ENCODE measurements at places on chromosomes 7 and 10.

DNA sequence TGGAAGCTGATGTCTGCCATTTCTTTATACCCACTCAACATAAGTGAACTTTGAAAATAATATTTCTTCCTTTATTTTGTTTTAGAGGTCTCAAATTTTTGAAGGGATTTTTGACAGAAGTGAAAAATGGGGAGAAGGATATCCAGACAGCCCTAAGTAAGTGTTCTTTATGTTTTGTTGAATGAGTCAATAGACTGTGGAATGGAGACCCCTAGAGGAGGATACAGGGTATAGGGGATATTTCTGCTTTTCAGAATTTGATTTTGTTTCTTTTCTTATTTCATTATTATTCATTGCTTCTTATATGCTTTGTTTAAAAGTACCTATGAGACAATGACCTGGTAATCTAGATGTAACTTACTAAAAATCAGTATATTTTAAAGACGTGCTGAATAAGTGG is 34.4 kb downstream of the PLEKHA8 start:
- DNase-seq = no peak

- DNase-seq = no peak
These were observed 1016.7 kb downstream of the REEP3 start for GRCh38 chr10:64537928-64538327.

GRCh38 chr10:98265403-98266378 is 2.3 kb downstream of the LOXL4 start:
- no peak for DNase-seq

DNA sequence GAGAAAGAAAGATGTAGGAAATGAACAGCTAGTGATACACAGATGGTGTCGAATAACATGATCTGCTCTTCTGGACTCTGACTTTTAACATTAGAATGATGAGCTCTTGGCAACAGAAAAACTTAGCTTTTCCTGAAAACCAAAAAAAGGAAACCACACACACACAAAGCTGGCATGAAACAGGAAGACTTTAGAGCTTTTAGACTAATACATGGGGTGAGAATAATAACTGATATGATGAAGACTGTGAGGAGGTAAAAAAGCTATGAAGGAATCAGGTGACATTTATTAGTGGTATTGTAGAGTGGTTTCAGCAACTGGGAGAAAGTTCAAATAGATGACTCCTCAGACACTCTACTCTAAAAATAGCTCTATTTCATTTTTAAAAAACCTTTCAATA is 491.9 kb downstream of the PARD3 start:
- no peak for DNase-seq

DNA sequence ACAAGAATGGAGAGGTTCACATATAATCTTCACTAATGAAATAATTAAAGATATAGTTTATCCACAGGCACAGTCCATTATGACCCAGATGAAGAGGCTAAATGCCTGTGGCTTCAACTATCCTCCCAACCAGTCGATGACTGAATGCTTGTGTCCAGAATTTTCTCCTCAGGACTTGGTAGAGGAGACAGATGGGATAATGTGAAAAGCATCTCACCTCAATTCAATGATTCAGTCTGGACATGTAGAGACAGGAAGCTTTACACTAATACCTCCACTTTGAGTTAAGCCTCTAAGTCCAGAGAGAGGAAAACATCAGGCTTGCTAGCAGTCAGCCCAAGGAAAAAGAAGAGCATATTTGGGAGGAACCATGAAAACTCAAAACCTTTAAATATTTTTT is 59.1 kb upstream of the COL1A2 start:
- no peak for DNase-seq

- no peak for DNase-seq
These were observed 87.4 kb upstream of the PIP4K2A start for GRCh38 chr10:22801785-22802184.

DNA sequence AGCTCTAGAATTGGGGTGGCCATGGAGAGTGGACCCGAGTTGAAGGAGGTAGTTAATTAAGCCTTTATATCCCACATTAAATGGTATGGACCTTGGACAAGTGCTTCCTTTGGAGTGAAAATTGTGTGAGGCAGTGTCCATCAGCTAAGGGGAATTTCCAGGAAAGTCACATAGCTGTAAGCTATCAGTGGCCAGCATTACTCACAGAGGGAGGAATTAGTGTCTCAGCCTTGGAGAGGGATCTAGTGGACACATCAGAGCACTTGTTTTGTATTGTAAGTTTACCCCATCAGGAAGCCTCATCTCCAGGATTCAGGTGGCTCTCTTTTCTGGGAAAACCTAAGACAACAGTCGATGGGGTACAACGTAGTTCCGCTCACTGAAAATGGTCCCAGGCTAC is 416.7 kb downstream of the TFEC start:
- no peak for DNase-seq

DNA sequence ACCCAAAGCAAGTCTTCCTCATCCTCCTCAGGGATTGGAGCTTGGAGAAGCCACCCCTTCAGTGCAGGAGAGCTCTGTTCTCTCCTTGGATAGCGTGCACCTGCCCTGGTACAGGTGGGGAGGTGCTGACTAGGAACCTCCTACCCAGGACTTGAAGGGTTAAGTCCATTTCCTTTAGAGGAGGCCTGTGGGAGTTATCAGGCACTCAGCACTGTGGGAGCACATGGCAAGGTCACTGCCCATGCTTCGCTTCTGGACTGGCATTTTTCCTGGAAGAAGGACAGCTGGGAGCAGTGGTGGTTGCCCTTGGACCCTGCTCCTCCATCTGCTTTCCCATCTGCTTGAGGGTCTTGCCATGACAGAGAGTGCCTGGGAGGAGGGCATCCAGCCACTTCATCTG is 142.8 kb downstream of the CXCL12 start:
- no peak for DNase-seq

DNA sequence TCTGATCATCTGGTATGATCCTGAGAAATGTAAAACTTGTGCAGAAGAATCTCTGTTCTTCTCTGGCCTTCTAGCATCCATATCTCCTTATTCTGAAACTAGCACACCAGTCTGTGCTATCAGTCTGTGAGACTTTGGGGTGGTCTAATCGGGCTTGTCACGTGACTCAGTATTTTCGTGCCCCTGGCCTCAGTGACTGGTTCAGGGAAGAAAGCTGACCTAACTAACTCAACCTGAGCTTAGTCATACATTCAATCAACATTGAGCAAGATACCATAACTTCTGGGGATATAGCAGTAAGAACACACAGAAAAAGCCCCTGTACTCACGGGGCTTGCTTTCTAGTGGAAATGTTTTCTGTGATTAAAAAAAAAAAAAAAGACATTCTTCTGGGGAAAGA is 109.3 kb downstream of the DKK1 start:
- no peak for DNase-seq

GRCh38 chr7:157017603-157018327 is 7.3 kb upstream of the MNX1 start:
- no peak for DNase-seq

- DNase-seq = no peak
These were observed 130.0 kb downstream of the ICA1 start for GRCh38 chr7:8131694-8132605.

DNA sequence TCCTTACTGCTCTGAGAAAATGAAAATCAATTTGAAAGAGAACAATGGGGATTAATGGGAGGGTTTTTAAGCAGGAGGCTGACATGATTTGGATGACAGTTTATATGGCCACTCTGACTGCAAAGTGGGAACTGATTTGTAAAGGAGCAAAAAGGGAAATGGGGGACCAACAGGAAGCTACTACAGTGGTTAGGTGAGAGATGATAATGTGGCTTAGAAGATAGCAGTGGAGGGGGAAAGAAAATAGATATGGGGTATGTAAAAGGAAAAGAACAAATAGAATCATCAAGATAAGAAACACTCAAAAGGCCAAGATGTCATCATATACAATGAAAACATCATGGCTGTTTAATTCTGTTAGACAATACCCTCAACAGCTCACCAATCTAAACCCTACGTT is 177.5 kb downstream of the ANK3 start:
- no peak for DNase-seq

GRCh38 chr7:18834577-18834976 is 282.9 kb downstream of the TWIST1 start:
- DNase-seq = no peak

DNA sequence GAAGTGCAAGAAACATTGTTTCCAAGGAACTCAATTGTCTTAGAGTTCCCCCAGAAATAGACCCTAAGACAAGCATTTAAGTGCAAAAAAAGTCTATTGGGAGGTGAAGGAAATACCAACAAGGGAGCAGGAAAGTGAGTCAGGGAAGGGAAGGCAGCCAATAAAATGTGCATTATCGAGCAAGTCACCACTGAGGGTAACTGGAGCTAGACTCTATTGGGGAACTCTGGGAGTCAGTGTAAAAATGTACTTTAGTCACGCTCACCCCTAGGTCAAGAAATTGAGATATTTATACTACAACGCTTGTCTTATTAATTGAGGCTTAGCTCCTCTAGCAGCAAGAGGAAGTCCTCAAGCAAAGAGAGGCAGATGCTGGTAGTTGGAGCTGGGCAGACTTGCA is 137.7 kb downstream of the RTKN2 start:
- no peak for DNase-seq

GRCh38 chr10:69242040-69242851 is 22.1 kb downstream of the HKDC1 start:
- no peak for DNase-seq

GRCh38 chr10:17742918-17743317 is 9.1 kb upstream of the TMEM236 start:
- DNase-seq = no peak

DNA sequence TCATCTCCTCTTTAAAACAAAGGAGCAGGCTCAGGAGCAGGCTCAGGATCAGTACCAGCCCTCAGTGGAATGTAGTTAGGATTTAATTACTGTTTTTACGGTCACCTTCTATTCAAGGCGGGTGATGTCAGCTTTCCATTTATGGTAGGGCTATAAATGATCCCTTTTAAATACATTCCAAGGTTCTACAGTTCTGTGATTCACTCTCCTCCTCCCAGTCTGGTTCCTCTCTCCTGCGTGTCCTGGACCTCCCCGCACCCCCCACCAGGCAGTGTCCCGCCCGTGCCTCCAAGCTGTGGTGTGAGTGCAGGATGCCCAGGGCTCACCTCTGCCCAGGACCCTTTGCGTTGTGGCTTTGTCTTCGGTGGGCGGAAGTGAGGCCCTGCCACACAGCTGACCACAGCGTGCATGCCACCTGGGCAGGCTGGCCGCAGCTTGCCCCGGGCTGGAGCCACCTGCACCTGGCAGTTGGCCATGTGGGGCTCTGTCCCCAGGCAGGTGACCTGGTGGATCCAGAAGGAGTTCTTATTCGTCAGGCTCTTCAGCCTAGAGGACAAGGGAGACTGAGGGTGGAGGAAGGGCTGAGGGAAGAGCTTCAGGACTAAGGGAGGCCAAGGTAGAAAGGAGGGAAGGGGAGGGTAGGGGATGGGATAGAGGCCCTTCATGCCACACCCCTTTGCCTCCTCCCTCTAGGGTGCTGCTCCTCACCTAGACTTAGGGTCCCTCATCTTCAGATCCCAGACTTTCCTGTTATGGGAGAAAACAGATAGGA is 9.1 kb downstream of the LOXL4 start:
- no peak for DNase-seq

DNA sequence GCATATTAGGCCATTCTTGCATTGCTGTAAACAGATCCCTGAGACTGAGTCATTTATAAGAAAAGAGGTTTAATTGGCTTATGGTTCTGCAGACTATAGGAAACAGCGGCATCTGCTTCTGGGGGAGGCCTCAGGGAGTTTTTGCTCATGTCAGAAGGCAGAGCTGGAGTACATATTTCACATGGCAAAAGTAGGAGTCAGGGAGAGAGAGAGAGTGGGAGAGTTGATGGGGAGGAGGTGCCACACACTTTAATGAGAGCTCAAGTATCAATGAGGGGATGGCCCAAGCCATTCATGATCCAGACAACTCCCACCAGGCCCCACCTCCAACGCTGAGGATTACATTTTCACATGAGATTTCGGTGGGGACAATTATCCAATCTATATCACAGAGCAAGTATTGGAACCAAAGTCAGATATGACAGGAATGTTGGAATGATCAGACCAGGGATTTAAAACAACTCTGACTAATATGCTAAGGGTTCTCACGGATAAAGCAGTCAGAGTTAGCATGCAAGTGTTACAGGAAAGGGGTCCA is 795.3 kb upstream of the CELF2 start:
- DNase-seq = no peak

GRCh38 chr10:129621693-129622092 is 154.7 kb downstream of the MGMT start:
- DNase-seq = no peak

DNA sequence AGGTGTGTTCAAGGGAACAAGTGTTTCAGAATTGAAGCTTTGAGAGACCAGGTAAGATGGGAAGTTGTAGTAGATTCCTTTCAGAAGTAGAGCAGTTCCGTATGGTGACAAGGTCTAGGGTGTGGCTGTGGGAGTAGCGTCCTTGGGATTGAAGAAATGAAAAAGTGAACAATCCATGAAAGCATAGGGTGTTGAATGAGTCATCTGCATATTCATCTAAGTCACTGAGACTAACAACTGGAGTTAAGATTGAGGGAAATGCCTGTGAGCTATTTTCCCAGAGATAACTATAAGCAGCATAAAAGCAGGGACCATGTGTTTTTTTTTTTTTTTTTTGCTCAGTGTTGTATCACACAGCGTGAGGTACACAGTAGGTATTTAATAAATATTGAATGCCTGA is 134.8 kb downstream of the PHTF2 start:
- no peak for DNase-seq

DNA sequence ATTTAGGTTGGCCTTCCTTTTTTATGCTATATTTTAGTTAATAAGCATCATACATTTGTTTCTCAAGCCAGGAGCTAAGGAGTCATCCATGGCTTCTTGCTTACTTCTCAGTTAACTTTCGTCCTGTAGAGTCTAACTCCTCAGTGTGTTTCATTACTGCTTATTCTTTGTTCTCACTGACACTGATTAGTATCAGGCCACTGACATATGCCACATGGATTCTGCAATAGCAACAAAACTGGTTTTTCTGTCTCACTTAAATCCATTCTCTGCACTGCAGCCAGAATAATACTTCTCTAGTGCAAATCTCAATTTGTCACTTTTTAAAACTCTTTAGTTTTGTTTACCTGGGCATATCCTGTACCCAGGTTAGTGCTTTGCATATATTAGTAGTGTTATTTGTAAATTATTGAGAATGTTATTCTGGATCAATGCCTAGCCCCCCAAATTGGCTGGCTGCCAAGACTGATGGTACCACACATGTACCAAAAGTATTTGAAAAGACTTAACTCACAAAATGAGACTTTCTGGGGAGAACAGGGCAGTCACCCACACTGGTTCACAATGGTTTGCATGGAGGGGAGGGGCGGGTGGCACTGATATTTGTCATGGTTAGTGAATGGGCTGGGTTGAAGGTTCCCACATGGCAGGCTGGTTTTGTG is 79.1 kb downstream of the CCSER2 start:
- no peak for DNase-seq

GRCh38 chr7:159056737-159057136 is 87.9 kb downstream of the VIPR2 start:
- no peak for DNase-seq

- DNase-seq = no peak
These were observed 126.9 kb downstream of the SLC16A9 start for GRCh38 chr10:59582780-59583179.

DNA sequence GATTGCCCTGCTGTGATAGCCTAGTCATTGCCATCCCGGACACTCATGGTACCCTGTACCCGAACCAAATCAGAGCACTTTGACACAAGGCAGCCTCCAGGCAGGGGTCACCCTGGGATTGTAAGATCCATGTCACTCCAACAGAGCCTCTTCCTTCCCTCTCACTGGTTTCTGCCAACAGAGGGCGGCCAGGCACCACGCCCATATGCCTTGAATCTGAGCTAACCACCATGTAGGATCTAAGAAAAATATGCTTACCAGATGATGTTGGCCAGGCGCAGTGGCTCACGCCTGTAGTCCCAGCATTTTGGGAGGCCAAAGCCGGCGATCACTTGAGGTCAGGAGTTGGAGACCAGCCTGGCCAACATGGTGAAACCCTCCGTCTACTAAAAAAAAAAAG is 389.2 kb upstream of the KLF6 start:
- DNase-seq = no peak

Data from esophagus squamous epithelium (tissue), 5 donors.